Stimulated activated CD8-positive, alpha-beta memory T cell treated with anti-CD3 and anti-CD28 coated beads, Interleukin-7, amount 100 ng/mL, for 1 hour (primary cell): ENCODE measurements at places on chromosomes 3 and 15.

GRCh38 chr3:14890476-14890875, 56.9 kb upstream of the NR2C2 start:
- no peak for DNase-seq

- no peak for DNase-seq
Measured at GRCh38 chr3:17207019-17207418, 322.3 kb downstream of the PLCL2 start.

GRCh38 chr3:102741105-102741504, 306.3 kb downstream of the ZPLD1 start:
- DNase-seq, result no peak

DNA sequence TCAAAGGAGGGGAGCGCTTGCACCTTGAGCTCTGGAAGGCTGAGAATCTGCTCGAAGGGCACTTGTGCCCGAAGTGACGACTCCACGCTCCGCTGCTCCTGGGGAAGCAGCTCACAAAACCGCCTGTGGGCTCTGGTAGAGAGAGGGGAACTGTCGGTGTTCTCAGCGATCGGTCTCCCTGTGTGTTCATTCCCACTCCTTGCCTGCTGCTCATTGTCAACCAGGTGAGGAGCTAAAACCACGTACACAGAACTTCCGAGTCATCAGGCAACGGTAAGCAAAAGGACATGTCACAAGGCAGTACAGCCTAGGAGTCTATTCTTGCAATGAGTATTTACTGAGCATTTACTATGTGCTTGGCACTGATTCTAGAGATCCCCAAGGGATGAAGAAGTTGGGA, 1.5 kb downstream of the CIB1 start:
- DNase-seq, result no peak

GRCh38 chr3:157533298-157534070, 30.3 kb upstream of the VEPH1 start:
- no peak for DNase-seq

DNA sequence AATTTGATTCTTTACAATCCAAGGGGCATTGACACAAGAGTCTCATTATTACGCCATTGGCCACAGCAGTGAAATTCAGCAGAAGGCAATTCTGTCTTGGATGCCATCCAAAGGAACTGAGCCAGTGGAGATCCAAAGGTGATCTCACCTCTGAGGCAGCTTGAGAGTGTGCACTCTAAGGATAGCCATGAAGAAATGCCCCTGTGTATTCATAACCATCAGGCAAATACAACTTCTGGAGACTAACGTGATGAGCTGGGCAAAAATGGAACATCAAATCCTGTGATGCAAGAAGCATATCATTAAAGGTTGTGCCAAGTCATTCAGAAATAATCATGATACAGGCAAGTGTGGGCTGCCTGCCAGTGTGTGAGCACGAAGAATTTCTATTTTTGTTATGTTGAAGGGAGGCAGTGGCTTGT, 41.4 kb downstream of the ROBO2 start:
- no peak for DNase-seq

GRCh38 chr3:124669470-124669869, 60.8 kb upstream of the UMPS start:
- DNase-seq, result no peak

- no peak for DNase-seq
Measured at GRCh38 chr3:136708333-136708985, 43.7 kb downstream of the STAG1 start.

DNA sequence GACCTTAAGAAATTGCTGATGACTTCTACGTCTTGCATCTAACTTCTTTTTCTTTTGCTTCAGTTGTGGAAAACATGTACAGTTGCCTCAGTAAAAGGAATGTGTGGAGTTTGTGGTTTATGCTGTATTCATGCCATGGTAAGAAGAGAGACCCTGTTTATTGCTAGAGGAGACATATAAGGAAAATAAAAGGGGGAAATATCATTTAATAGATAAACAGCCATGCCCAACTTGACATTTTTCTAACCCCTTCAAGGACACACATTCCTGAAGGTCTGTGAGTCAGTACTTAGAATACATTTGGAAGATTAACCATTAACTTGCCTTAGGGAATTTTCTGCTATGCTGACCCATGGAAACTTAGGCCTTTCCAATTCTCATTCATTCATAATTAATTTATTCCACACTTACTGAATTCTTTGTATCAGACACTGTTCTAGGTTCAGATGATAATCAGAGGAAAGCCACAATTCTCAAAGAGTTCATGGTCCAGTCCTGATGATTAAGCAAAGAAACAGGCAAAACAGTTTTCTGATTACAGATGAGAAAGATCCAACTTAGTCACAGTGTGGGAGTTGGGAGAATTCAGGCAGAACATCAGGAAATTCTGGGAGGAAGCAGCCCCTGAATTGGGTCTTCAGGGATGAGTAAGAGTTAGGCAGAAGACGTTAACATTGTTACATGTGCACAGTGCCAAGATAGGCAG, 329.8 kb upstream of the RASGRP1 start:
- DNase-seq, result no peak

GRCh38 chr3:153356908-153357307, 194.9 kb downstream of the RAP2B start:
- no peak for DNase-seq

DNA sequence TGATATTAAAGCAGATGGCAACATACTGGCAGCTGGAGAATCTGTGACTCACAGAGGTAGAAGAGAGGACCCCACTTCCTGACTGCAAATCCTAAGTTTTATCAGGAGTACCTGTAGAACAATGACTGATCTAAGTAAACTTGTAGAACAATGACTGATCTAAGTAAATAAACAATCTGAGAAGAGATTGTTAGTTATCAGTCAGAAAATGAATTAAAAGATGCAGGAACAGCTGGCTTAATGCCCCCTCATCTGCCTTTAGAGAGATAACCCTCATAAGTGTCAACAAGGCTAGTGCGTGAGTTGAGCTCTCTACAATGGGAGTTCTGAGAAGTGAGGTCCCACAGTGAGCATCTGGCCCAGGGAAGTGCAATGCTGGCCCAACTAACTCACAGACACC, 14.6 kb downstream of the ACAD11 start:
- no peak for DNase-seq
